Sigmoid colon (tissue), 7 donors: ENCODE measurements at places on chromosomes 7 and 10. TPM values are rescaled to one million over a fixed set of nuclear protein-coding genes. Genes with fewer than 3 reads are reported as not detected.
A peak's percentile ranks its signal among the peaks of the same experiment; 100 is the strongest.

DNA sequence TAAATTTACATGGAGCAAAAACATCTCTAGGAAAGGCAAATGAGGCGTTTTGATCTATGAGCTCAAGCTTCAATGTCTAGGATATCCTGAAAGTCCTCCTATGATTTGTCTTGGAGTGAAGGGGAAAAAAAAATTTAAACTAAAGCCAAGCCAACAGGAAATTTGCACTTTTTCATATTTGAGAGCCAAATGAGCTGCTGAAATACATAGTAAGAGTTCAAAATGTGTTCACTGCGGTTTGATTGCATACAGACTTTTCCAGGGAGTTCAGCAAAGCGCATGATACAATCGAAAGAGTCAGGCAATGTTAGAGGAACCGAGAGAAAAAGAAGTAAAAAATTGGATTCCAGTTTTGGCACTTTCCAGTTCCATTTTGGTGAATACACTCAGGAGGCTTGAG, 633.4 kb upstream of the MGMT start:
- no peaks in the 10 kb centered on the region for H3K36me3 ChIP-seq
- no peaks in the 10 kb centered on the region for H3K4me1 ChIP-seq
- no peaks in the 10 kb centered on the region for H3K27me3 ChIP-seq
- DNase-seq, result no peak
- no peak overlapping the region for H3K27ac ChIP-seq

GRCh38 chr7:15620491-15621185, 58.8 kb upstream of the AGMO start:
- H3K4me3 ChIP-seq, result no peak overlapping the region
- no peak for DNase-seq
- H3K4me1 ChIP-seq, result no peaks in the 10 kb centered on the region
- H3K27ac ChIP-seq, result no peak overlapping the region
- H3K36me3 ChIP-seq, result no peaks in the 10 kb centered on the region

DNA sequence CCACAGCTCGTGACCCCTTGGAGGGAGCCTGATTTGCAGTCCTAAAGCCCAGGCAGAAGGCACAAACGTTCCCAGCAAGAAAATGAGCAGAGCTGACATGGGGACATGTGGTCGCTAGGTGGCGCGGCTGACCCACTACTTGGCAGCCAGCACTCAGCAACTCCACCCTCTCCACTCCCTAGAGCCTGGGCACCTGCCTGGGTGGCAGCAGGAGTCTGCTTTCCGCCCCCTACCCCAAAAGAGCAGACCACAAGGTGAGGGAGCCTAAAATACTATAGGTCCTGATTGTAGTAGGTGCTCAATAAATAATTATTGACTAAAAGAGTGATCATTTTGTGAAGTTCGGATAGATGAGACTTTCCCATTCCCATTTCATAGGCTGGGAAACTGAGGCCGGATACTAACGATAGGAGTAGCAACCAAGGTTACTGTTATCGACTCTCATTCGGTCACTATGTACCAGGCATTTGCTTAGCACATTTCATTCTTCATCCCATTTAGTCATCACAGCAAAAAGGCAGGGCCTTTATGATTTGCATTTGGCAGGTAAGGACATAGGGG, 57.4 kb downstream of the NEUROG3 start:
- peak; percentile 79 for DNase-seq
- H3K36me3 ChIP-seq, result peaks cover 22% of the 10 kb centered on the region
- H3K27ac ChIP-seq, result no peak overlapping the region
- no peak overlapping the region for H3K4me3 ChIP-seq
- H3K27me3 ChIP-seq, result no peaks in the 10 kb centered on the region

DNA sequence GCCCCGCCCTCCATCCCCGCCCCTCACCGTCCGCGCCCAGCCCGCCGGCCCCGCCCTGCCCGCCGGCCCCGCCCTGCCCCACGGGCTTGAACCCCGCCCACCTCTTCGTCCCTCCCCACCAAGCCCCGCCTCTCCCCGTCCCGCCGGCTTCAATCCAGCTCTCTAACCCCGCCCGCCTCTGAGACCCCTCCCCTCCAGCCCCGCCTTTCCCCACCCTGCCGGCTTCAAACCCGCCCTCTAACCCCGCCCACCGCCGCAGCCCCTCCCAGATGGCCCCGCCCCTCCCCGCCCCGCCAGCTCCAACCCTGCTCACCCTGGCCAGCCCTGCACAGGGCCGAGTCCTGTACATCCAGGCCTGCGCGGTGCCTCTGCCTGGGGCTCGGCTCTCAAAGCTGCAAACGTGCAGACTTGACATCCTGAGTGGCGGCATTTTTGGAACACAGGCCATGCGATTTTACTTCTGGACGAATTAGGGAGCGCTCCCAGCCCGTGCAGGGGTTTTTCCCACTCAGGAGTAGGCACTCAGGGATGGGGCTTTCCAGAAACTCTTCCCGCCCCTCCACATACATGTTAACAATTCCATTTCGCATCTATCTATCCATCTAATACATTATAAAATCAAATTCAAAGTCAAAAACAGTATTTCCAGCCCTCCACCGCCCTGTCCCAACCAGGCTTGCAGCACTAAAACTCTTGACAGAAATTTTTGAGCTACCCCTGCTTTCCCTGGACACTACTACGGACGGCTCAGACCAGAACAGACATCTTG, 477 bp upstream of the NMT2 start:
- DNase-seq, result peak; percentile 99
- H3K36me3 ChIP-seq, result no peaks in the 10 kb centered on the region
- H3K27ac ChIP-seq, result peak overlapping the region; percentile 70
- peaks cover 8% of the 10 kb centered on the region for H3K4me1 ChIP-seq

DNA sequence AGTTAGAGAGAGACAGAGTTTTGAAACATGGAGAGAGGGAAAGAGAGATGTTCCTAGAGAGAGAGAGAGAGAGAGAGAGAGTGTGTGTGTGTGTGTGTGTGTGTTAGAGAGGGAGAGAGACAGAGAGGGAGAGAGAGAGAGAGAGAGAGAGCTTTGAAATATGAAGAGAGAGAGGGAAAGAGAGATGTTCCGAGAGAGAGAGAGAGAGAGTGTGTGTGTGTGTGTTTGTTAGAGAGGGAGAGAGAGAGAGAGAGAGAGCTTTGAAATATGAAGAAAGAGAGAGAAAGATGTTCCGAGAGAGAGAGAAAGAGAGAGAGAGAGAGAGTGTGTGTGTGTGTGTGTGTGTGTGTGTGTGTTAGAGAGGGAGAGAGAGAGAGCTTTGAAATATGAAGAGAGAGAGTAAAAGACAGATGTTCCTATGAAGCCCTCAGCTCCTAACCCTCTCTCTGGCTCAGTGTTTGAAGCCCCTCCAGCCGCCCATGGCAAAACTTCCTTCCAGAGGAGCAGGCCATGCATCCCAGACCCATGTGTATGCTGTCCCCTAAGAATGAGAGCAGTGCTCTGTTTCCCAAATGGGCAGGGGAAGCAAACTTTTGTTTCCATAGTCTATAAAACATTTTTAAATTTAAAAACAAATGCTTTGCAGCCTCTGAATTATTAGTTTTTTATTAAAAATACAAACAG, 130.9 kb downstream of the KCNMA1 start:
- H3K36me3 ChIP-seq, result no peaks in the 10 kb centered on the region
- no peak overlapping the region for H3K4me3 ChIP-seq
- H3K27me3 ChIP-seq, result no peaks in the 10 kb centered on the region
- H3K27ac ChIP-seq, result no peak overlapping the region
- DNase-seq, result no peak
- peaks cover 66% of the 10 kb centered on the region for H3K4me1 ChIP-seq

The WNT16 gene
- polyA plus RNA-seq, result not detected

The PILRA gene
- 5.4 TPM for polyA plus RNA-seq
